ENCODE measurements at places on chromosomes 1 and 21.

DNA sequence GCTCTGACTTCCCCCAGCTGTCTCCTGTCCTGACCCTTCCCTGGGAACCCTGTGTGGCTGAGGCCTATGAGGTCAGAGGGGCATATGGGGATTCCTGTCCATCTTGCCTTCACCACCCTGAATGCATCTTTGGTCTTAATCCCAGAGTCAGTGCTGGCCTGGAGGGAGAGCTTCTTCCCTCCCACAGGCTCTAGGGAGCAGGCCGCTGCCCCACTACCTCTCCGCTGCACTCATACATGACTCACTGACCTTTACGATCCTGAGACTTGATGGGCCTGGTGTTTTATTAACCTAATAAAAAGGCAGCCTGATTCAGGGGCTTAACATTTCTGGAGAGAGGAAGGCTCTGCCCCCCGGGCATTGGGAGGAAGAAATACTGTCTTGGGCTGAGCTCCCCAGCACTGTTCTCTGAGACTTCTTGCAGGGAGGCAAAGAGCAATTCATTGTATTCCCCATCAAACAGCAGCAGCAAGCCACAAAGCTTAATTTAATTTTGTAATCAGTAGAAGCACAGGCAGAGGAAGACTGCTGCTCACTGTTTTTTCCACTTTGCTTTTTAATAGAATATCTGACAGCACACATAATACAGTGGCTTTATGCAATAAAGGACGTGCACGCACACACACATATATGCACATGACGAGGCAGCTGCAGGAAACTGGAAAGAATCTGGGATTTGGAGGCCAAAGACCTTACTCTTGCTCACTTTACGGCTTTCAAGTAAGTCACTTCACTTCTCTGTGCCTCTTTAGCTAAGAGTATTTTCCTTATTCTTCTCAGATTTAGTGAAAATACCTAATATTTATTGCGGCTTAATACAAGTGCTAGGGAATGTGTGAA is 89.2 kb upstream of the GRIK3 start:
- DNase-seq: no peak

DNA sequence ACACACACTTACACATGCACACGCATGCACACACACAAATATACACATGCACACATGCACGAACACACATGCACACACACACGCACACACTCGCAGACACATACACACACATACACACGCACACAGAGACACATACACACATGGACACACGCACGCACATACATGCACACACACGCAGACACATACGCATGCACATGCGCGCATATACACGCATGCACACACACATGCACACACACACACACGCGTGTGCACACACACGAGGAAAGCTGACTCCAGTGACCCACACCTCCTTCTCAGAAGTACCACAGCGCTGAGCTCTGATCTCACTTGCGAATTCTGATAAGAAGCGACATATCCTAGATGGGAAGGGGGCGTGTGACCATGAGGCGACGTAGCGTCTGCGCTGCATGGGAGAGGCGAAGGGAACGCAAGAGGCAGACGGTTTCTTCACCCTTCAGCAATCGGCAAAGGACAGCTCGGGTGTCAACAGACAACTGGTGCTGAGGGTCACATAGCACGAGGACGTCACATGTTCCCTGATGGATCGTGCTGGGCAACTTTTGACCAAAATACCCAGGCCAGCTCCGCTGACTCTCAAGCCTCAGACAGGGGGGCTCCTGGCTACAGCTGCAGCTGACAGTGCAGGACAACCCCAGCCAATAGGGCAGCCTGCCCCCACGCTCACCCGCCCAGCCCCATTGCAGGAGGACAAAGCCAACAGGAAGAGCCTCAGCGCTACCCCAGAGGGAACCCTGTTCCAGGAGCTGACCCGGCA is 16.0 kb upstream of the PDE9A start:
- no peak for DNase-seq

DNA sequence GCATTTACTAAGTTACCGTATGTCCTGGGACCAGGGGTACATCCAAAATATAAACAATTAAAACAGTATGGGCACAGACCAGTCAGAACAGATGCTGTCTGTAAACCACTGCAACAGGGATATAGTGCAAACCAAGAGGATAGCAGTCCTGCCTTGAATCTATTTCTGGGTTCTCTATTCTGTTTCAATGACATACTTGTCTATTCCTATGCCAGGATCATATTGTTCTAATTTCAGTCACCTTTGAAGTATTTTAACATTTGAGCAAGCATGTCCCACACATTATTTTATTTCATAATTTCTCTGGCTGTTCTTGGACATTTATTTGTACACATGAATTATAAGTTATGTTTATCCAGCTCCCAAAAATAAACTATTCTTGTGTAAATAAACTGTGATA is 28.2 kb upstream of the SYDE2 start:
- DNase-seq: no peak

GRCh38 chr1:169184812-169185211 is 78.3 kb downstream of the ATP1B1 start:
- DNase-seq: no peak

DNA sequence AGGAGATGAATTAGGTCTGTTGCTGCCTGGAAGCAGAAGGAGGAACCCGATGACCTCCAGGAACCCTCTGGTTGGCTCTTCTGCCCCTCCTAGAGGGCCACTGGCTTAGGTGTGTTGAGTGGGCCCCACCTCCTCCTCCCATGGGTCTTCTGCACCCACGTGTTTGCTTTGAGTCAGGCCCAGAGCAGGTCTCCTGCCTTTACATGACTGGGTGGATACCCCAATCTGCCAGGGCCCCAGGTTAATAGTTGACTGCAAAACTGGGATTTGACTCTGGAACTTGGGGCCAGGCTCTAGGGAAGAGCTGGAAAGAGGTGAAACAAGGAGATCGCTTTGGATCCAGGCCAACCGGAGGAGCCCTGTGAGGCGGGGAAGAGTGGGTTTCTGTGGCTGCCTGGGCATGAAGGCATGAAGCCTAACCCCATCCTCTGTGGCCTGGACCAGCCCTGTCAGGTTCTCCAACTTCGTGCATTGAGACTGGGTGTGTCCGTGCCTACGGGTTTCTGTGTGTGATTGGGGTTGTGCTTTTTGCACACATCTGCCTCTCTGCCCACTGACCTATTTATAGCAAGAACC is 7.8 kb upstream of the LAD1 start:
- no peak for DNase-seq

GRCh38 chr1:9235096-9235459 is 504 bp downstream of the H6PD start:
- no peak for DNase-seq

DNA sequence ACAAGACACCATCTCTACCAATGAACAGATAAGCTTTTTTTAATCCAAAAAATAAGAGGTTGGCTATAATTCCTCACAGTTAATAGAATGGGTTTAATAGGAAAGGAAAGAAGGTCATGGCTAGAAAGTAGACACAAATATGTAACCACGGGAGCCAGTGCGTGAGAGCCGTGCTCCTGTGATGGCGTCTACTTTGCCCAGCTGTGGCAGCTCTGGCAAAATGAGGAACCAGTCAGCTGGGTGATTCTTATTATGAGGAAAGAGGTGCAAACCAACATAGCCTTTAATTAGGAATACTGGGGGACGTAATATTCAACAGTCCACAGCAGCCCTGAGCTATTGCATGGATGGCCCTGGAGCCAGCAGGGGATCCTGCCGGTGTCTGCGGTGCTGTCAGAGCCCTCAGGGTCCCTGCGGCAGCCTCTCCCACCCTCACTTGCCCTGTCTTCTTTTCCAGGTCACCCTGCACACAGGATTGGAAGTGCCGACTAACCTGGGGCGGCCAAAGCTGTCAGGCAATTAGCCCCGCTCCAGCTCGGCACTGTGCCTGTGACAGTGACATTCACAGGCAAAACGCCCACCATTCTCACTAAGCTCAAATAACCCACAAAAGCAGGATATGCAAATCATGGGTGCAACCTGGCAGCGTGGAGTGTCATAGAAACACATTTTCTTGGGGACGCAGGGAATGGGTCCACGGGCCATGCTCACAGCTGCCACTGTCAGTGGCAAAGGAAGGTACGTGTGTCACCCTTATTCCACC is 25.9 kb upstream of the GNPAT start:
- DNase-seq: no peak

DNA sequence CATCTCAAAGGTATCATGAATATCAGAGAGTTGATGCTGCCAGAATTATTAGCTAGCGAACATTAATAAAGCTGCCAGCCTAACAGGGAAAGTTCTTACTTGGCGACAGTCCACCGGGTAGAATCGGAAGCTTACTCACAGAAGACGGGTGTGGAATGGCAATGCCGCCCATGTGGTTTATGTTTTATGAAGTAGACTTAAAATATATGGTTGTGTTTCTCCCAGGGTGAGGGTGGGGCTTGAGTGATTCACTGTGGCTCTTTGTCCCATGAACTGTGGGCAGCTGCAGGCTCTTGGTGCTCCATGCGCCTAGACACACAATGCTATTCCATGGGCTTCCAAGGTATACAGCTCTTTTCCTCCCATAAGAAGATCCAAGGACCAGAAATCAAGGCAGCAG is 162.7 kb downstream of the PIGK start:
- DNase-seq: no peak

- no peak for DNase-seq
Observed at GRCh38 chr1:148318904-148319242, 164.2 kb downstream of the PPIAL4G start.

- no peak for DNase-seq
Observed at GRCh38 chr1:59076612-59077011, 220.3 kb upstream of the FGGY start.

- DNase-seq: no peak
Observed at GRCh38 chr1:228399531-228400236, 7.0 kb downstream of the TRIM11 start.

GRCh38 chr1:192766876-192767275 is 42.0 kb upstream of the RGS2 start:
- DNase-seq: no peak

GRCh38 chr1:19310720-19311502 is 1.0 kb downstream of the AKR7A2 start:
- DNase-seq: no peak

DNA sequence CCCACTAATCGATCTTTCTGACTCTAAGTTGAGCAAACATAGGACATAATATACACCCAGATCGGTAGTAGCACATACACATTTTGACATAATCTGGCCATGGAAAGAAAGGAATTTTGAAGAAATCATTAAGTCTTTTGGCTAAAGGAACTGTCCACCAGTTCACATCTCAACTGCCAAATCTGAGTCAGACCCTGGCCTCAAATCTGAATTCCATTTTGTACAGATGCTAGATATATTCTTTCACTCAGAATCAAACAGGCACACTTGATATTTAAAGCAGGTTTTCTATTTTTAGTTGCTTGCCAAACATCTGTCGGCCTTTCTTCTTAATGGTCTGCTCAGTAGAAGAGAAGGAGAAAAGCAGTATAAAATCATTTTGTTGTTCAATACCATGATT is 281.8 kb downstream of the BARHL2 start:
- no peak for DNase-seq

- no peak for DNase-seq
Observed at GRCh38 chr1:223338811-223339746, 24.9 kb downstream of the SUSD4 start.

- no peak for DNase-seq
Observed at GRCh38 chr1:239947801-239948200, 143.9 kb upstream of the FMN2 start.

- no peak for DNase-seq
Observed at GRCh38 chr1:107687849-107688753, 276.9 kb downstream of the VAV3 start.

- DNase-seq: no peak
Observed at GRCh38 chr21:29313662-29314408, 15.1 kb downstream of the BACH1 start.

DNA sequence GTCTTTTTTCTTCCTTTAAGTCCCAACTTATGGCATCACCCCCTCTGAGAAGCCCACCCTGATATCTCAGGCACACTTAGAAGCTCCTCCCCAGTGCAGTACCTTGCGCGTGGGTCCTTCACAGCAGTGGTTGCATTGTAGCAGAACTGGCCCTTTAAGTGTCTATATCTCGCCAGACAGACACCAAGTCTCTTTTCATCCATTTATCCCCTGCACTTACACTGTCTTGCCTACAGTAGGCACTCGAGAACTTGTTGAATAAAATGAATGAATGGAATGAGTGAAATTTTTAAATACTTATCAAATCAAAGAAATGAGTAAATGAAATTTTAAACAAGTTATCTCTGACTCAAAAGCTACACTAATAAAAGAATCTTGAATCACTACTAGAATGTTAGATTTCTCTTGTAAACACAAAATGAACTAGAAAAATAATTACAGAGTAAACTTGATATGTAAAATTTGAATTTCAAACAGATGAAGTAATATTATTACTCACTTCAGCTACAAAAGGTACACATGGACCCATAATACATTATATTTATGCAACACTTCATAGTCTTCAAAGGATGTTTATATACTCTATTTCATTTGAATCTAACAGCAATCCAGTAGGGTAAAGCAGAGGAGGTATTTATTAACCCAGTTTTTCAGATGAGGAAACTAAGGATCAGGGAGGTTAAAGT is 54.7 kb upstream of the MAN1A2 start:
- DNase-seq: no peak

DNA sequence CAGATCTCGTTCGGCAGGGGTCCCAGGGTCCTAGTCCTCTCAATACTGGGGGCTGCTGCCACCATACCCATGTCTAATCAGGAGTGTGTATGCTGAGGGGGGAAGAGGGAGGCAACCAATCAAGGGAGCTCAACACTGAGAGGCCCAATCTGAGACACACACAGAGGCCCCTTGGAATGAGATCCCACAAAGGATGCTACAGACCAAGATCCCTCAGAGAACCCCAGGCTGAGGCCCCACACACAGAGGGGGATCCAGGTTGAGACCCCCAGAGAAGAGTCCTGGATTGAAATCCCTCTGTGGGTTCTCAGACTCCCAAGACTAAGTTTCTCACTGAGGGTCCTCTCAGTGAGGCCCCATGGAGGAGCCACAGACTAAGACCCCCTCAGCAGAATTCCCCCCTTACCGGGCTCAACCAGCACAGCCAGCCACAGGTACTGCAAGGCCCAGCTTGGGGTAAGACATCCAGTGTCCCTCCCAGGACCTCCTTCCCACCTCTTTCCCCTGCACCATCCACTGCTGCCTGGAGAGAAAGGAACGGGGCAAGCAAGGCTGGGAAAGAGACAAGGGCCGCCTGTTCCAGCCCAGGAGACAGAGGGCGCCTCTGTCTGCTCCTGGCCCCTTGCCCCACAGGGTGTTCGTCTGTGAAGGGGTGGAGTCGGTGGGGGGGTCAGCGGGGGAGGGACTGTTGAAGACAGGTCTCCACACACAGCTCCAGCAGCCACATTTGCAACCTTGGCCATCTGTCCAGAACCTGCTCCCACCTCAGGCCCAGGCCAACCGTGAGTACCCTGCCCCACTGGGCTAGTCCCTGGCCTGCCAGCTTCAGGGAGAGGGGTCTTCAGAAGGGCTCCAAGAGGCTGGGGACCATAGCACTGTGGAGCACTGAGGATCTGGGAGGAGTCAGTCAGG is at the start of gene S100A1:
TSS of gene S100A1 (plus strand) at position 720 of the 912 bp plus-strand sequence. CDS start 2,088 bp downstream, outside the sequence.
- no peak for DNase-seq

Data from stimulated activated CD8-positive, alpha-beta memory T cell treated with anti-CD3 and anti-CD28 coated beads, Interleukin-2, amount 100 ng/mL, for 1 hour (primary cell).